ENCODE measurements at places on chromosomes 16 and 17. TPM values are rescaled to one million over a fixed set of nuclear protein-coding genes. Genes with fewer than 3 reads are reported as not detected.

PTX4 gene
- total RNA-seq = 0.19 TPM

GLTPD2 gene
- total RNA-seq = not detected

WNT9B gene
- total RNA-seq = not detected

OR4D1 gene
- not detected for total RNA-seq

GNG13 gene
- total RNA-seq = not detected

TBC1D3C gene
- total RNA-seq = 1.4 TPM

RNF222 gene
- not detected for total RNA-seq

C16orf46 gene
- total RNA-seq = 0.70 TPM

C17orf107 gene
- 0.69 TPM for total RNA-seq

GRAP gene
- total RNA-seq = not detected

NEK8 gene
- total RNA-seq = 2.1 TPM

Data from HFFc6 (cell line).